ENCODE measurements at places on chromosomes 16 and 17.

- no peak for DNase-seq
Observed at GRCh38 chr16:18958621-18959029, 25.1 kb upstream of the TMC7 start.

DNA sequence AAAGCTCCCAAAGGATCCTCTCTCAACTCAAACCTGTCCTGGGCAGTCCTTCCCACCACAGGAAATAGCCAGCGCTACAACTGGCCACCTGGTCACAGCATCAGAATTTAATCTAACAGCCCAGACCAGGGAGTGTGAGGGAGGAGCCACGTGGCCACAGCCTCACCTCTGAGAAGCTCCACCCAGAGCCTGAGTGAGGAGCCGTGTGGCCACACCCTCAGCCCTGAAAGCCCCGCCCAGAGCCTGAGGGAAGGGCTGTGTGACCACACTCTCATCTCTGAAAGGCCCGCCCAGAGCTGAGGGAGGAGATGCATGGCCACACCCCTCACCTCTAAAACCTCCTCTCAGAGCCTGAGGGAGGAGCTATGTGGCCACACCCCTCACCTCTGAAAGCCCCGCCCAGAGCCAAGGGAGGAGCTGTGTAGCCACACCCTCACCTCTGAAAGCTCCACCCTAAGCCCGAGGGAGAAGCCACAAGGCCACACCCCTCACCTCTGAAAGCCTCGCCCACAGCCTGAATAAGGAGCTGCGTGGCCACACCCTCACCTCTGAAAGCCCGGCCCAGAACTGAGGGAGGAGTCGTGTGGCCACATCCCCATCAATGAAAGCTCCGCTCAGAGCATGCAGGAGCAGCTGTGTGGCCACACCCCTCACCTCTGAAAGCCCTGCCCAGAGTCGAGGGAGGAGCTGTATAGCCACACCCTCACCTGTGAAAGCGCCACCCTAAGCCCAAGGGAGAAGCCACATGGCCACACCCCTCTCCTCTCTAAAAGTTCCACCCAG lies 28.6 kb downstream of the SLC38A8 start:
- no peak for DNase-seq

DNA sequence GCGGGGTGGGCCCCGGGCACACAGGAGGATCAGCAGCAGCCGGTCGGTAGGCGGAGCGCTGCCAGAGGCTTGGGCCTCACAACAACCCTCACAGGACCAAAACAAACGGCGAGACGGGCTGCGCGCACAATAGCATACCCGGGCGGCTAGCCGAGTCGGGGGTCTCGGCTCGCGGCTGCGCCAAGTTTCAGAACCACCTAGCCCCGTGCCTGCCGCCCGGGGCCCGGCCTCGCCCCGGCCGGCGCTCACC lies 732 bp downstream of the ULK2 start:
- no peak for DNase-seq

DNA sequence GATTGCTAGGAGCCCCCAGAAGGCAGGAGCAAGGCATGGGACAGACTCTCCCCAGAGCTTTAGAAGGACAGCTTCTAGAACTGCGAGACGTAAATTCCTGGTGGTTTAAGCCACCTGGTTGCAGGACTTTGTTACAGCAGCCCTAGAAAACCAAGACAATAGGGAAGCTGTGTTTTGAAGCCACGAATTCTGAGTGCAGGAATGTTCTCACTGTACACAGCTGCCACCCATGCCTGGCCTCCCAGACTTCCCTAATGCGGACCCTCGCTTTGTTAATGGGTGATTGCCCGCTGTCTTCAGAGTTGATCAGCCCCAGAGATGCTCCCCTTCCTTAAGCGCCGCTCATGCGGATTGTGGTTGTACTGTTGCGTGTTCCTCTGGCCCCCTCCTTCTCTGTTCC lies 177.1 kb downstream of the MSI2 start:
- DNase-seq = no peak

DNA sequence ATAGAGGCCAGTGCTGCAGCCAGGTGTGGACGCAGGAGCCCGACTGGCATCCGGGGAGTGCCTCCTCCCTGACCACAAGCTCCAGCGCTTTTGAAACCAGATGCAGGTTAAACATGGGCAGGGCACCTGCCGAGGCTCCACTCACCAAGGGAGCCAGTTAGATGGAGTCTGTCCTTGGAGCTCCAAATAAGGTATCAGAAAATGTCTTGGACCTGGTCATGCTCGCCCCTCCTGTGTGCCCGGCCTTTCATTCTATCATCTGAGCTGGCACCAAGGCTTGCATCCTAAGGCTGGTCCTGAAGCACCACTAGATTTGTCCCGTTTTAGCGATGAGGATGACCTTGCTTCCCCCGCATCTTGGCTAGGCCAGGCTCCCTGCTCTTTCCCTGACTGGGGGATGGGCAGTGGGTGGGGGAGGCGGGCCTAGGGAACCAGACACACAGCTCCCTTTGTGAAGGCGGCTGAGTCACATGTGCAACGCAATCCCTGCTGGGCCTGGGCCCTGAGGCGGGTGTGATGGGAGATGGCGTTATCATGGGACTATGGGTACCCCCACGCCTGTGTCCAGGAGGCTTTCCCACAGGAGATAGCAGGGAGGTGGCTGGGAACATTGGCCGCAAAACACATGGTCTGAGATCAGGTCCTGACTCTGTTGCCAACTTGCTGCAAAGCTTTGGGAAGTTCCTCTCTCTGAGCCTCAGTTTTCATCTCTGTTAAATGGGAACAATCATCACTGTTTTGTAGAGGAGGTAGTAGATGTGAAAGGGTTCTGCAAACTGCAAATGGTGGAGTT lies 5.0 kb upstream of the ADGRG1 start:
- DNase-seq = no peak

DNA sequence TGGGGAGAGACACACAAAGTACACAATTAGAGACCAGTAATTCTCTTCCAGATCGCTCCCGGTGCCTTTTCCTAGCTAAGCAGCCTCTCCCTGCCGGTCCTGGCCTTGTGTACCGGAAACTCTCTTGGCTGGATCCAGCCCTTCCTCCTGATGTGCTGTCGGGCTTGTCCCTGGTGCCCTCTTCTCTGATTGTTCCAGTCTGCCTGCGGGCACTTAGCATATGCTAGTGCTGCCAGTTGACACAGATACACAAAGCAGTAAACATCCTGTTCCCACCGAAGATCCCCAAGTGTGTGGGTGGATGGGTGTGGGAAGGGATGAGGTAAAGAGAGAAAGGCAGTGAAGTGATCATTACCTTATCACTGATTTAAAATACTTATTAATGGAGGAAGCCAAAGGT lies 9.7 kb downstream of the HS3ST3B1 start:
- DNase-seq = no peak

- no peak for DNase-seq
Observed at GRCh38 chr16:89010210-89010925, 33.4 kb upstream of the CBFA2T3 start.

GRCh38 chr17:9110501-9110900 lies 89.2 kb downstream of the NTN1 start:
- no peak for DNase-seq

GRCh38 chr16:18959031-18959505 lies 24.7 kb upstream of the TMC7 start:
- no peak for DNase-seq

DNA sequence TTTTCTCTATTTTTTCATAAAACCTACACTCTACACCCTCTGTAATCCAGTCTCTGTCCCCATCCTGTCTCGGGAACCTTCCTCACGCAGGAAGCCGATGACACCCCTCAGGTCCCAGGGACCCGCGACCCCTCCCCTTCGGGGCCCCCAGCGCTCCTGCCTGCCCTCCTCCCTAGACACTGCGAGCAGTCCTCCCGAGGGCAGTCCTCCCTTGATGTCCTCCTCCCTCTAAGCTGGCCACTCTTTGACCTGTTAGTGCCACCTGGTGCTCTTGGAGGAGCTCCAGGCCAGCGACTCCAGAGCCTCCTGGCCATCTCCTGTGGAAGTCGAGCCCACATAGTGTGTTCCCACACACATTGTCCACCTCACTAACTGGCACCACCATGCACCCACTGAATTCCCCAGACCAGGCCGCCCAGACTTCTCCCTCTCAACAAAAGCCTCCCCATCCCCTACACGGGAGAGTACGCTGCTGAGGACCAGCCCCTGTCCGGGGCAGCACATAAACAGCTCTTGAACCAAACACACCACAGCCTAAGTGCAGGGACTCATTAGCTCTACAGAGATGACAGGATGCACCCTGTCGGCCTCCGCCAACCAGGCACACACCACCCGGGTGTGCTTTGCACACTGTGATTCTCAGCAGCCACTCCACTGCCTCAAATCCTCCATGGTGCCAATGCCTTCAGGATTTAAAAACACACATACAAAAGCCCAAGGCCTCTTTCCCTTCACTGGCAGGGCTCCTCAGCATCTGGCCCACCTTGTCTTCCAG lies 9.3 kb downstream of the OSBPL7 start:
- no peak for DNase-seq

DNA sequence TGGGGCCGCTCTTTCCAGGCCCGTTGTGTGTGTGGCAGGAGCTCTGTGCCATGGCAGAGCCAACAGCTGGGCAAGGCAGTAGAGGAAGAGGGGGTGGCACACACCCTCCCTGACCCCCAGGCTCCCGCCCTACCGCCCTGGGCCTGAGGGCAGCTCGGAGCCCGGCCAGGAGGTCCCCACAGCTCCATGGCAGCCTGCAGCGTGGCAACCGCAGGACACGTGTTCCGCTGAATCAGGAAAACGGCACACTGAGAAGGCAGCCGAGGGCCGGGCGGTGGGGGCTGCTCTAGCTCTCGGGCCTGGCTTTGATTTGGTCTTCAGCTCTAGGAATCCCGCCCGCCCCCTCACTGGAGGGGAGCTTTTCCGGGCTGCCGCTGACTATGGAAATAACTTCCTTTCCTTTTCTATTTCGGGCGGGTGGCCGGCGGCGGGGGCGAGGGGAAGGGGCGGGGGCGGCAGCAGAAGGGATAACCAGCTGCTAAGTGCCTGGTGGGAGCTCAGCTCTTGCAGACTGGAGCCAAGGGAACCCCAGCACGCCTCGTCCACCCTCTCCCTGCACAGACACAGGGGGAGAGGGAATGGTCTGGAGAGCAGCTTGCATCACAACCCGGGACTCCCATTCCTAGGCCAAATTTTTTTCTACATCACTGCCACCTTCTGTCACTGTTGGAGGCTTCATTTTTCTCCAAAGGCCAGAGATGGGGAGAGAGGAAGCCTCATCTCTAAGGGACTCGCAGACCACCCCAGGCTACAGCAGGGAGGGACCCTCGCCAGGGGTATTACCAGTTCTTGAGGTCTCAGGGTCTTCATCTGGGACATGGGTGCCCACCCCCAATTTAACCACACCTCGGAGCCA lies 24.8 kb upstream of the MRPS23 start:
- no peak for DNase-seq

DNA sequence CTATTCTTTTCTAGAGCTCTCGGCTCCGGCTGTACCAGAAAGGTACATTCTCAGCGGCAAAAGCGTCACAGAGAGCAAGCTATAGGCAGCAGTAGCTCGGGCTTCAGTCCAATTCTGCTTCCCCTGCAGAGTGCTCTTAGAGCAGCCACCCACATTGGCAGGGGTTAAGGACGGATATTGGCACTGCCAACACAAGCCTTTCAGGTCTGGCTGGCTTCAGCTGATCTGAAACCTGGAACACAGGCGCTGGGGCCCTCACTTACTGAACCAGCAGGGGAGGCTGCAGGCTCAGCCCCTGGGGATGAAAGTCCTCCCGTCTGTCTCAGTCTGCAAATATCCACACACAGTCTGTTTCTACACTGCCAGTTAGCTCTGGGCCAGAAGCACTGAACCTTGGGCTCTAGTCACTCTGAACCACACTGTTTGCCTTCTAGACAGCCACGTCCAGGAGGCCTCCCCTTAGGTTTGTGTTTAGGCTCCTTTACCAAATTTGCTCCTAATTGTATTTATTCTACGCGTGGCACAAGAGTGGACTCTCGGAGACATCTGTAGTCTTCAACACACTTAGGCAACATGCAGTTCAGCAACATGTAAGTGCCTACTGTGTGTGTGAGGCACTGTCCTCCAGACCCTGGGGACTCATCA lies 40.1 kb downstream of the HIC1 start:
- no peak for DNase-seq

DNA sequence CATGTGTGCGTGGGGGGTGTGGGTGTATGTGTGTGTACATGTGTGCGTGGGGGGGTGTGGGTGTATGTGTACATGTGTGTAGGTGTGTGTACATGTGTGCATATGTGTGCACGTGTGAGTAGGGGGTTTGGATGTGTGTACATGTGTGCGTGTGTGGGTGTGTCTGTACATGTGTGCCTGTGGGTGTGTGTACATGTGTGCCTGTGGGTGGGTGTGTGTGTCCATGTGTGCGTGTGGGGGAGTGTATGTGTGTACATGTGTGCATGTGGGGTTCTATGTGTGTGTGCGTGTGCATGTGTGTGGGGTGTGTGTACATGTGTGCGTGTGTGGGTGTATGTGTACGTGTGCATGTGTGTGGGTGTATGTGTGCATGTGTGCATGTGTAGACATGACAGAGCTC lies 129.1 kb downstream of the C16orf95 start:
- DNase-seq = no peak

DNA sequence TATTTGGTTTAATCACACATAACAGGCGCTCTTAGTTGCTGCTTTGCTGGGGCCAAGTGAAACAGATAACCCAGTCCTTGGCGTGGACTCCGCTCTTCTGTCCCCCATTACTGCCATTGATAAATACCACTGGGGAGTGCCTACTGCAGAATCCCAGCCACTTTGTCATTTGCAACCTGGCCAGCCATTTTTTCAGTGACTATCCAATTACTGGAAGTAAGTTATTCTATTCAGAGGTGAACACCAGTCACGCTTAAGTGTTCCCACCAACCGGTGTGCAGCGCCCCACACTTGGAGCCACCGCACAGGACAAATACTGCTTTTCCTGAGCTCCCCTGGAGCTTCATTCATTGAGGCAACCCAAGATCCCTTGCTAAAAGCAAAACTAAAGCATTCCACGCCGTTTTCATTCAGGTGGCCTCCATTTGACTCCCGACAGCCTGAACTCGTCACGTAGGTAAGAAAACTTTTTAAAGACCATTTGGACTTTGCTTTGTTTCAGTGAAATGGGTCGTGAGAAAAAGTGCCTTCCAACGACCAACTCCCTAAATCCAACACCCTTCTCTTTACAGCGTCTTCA lies 1.8 kb downstream of the USP7 start:
- no peak for DNase-seq

- no peak for DNase-seq
Observed at GRCh38 chr17:35537601-35538141, at the start of gene SLFN12L. SLFN12L (minus strand) TSS chr17:35537678; CDS start chr17:35522364, 15,314 bp downstream.

DNA sequence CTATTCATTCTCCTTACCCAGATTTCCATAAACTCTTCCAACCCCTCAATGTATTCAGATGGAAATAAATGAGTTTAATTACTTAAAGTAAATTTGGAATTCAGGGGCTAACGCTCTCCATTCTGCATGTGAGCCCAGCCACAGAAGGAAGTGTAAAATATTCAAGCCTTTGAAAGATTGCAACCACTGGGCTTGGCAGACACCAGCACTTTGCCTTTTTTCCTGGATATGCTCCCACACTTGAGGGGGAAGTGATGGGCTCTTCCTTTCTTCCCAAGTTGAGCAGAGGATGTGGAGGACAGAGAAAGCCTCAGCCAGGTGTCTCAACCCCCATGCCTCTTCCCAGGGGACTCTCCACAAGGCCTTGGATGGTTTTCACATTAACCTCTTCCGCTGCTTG lies 825.1 kb upstream of the EEF2KMT start:
- no peak for DNase-seq

Measured in NCI-H2081 treated with DMSO at 0.1 percent for 48 hours (cell line).